Myocyte (in vitro differentiated cells): ENCODE measurements at places on chromosomes 16 and 17. TPM values are rescaled to one million over a fixed set of nuclear protein-coding genes. Genes with fewer than 3 reads are reported as not detected.

KRT9 gene
- total RNA-seq = not detected in 2 replicates

CCL15 gene
- total RNA-seq = not detected in 2 replicates

CMTM2 gene
- not detected in 2 replicates for total RNA-seq

CD300LG gene
- total RNA-seq = not detected in 2 replicates

AANAT gene
- not detected in 2 replicates for total RNA-seq

SMIM36 gene
- total RNA-seq = not detected in 2 replicates

PPY gene
- not detected in 2 replicates for total RNA-seq

PYDC1 gene
- not detected in 2 replicates for total RNA-seq

CDH11 gene
- 67.8 and 113 TPM in 2 replicates for total RNA-seq

STX1B gene
- total RNA-seq = 0.86 and 1.3 TPM in 2 replicates

LDHD gene
- 1.7 and 3.5 TPM in 2 replicates for total RNA-seq

GDPD3 gene
- total RNA-seq = 0.24 and 0.47 TPM in 2 replicates

TBC1D3K gene
- not detected in 2 replicates for total RNA-seq

LUC7L3 gene
- 65.1 and 70.5 TPM in 2 replicates for total RNA-seq

TBC1D3E gene
- total RNA-seq = not detected in 2 replicates
